ENCODE measurements at places on chromosomes 6 and 20.

DNA sequence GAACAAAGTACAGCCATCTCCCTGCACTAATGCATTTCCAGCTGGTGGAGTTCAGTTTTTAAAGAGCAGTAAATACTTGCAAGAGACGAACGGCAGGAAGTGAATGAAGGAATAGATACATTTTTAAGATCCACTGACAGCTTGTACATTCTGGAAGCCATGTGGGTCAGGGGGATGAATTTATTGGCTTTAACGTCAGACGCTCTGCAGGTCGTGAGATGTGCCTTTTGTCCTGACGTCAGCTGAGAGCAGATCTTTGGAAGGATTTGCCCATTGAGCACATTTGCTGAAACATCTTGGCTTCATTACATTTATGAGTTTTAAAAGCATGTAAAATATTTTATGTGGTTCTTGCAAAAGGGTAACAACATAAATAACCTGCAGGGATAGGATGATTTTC lies 29.5 kb upstream of the SALL4 start:
- no peak for DNase-seq

- no peak for DNase-seq
Observed at GRCh38 chr6:34238585-34239499, 2.2 kb downstream of the HMGA1 start.

GRCh38 chr6:35087361-35088280 lies 53.5 kb downstream of the TCP11 start:
- no peak for DNase-seq

DNA sequence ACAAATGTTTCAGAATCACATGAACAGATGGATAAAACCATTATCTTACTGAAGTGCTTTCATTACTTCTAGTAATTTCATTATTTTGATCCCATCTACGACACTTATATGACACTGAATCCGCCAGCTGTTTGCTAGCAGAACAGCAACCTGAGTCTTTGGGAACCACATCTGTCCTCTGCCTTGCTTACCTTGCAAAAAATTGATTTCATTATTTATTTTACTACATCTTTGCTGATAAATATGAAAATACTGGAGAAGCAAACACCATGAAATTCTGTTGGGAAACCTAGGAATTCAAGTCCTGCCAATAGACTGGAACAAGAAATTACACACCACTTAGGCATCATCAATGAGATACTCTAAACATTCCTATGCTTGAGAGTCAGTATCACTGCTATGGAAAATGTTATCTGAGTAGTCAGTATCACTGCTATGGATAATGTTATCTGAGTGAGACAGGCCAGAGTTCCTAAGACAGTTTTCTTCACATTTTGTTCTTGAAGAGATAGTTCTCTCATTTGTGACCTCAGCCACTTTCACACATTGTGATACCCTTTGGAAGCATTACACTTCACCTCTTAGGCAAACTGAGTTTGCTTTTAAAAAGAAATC lies 91.9 kb downstream of the PDE10A start:
- DNase-seq = no peak

DNA sequence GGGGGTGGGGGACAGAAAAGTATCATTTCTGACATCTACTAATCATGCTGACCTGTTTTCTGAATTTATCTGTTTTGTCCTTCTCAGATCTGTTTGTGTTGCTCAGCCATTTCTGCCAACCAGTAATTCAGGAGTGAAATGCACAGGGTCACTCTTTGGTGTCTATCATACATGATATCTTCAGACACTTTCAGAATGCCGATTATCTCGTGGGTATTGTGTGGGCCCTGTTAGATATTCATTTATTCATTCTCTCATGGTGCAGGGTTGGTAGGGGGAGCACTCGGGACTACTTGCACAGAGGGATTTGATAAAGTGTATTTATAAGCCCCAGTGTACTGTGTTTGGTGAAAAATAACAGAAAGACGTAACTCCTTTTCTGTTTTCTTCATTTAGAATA lies 101.2 kb upstream of the CITED2 start:
- DNase-seq = no peak

DNA sequence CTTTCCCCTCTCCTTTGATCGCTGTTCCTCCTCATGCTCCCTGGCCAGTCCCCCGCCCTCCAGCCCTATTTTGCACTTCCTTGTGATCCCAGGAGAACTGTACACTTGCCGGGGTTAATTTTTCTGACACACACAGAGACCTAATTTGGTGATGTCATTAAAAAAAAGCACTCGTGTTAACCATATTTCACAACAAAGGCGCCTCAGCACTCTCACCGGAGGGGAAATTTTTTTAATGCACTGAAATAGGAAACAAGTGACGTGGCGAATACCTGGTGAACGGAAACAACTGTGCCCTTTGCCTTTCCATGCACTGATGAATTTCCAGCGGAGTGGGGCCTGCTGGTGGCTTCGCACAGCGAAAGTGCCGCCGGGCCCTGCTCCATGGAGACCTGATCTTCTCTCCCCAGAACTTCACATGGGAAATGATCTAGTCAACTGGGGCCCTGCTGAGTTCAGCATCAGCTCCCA lies 53.9 kb upstream of the TAGAP start:
- DNase-seq = no peak

DNA sequence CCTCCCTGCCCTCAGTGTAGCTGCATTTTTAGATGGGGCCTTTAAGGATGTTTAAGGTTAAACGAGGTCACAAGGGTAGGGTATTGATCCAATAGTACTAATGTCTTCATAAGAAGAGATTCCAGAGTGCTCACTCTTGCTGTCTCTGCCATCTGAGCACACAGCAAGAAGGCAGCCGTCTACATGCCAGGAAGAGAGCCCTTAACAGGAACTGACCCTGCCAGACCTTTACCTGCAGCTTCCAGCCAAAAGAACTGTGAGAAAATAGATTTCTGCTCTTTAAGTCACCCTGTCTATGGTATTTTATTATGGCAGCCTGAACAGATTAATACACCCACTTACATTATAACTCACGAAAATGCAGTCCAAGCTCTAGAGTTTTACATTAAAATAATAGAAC lies 685.3 kb upstream of the MARCKS start:
- no peak for DNase-seq

- DNase-seq = no peak
Observed at GRCh38 chr6:6721606-6722005, 133.1 kb downstream of the LY86 start.

GRCh38 chr6:76984572-76984971 lies 478.7 kb downstream of the HTR1B start:
- DNase-seq = no peak

DNA sequence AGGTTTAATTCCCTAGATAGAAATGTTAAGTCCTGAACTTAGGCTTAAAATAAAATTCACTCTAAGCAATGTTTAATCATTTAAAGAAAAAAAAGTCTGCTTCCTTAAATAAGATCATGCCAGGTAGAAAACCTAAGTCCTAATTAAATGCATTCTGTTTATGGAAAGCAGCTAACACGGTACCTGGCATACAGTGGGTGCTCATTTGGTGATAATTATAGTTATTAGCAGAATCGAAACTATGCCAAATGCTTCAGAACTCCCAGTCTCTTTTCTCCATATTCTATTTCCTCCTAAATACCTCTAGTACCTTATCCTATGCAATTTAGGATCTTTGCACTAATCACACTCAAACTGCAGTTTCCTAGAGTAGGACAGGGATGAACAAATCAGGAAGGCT lies 331.8 kb downstream of the EPHA7 start:
- no peak for DNase-seq

DNA sequence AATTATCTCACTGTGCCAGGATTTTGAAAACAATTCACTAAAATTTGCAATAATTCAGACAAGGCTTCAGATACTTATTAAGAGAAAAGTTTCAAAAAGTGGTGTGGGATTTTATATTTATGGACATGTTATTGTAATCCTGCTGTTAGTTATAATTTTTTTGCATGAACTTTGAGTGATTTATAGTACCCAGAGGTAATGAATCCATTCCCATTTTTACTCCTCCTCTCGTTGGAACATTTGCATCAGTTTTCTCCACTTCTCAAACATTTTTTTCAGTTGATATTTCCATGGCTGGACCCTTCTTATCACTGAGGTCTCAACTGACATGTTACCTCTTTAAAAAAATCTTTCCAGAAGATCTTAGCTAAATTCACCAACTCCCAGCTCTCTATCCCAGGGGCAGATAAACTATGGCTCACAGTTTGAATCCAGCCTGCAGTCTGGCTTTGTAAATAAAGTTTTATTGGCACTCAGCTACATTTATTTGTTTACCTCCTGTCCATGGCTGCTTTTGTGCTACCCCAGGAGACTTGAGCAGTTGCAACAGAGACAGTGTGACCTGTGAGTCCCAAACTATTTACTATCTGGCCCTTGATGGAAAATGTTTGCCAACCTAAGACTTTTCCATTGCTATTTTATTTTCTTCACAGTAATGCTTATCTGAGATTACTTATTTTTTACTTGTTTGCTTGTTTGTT lies 83.4 kb downstream of the TSHZ2 start:
- DNase-seq = no peak

DNA sequence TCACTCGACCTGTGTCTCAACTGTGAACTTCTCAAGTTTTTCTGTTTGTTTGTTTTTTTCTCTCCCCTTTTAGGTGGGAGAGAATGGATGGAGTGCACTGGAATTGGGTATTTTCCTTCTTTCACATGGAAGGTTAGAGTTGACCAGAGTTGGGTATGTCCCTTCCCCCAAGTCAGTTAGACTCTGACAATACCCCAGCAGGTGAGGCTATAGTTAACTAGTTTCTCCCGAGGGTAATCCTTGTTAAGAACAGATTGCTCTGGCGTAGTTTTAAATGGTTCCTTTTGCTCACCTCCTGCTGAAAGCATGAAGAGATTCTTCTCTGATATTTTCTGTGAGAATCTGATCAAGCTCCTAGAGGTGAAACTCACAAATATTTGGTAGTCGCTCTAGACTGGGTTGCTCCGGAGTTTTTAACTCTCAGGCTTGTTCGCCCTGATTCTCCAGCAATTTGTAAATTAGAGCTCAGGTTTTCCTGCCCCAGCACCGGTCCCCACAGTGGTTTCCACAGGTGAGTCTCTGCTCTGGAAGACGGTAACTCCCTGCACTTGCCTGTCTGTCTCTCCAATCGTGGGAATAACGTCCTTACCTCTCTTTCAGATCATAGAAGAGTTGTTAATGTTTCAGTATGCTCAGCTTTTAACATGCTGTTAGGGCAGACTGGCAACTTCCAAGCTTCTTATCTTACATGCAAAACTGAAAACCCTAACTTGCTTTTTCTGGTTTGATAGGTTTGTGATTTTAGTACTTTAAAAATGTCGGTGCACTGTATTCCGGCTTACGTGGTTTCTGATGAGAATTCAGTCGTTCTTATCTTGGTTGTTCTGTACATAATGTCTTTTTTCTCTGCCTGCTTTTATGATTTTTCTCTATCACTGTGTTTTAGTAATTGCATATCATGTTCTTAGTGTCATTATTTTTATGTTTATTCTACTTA lies 111.2 kb upstream of the HIVEP1 start:
- no peak for DNase-seq

DNA sequence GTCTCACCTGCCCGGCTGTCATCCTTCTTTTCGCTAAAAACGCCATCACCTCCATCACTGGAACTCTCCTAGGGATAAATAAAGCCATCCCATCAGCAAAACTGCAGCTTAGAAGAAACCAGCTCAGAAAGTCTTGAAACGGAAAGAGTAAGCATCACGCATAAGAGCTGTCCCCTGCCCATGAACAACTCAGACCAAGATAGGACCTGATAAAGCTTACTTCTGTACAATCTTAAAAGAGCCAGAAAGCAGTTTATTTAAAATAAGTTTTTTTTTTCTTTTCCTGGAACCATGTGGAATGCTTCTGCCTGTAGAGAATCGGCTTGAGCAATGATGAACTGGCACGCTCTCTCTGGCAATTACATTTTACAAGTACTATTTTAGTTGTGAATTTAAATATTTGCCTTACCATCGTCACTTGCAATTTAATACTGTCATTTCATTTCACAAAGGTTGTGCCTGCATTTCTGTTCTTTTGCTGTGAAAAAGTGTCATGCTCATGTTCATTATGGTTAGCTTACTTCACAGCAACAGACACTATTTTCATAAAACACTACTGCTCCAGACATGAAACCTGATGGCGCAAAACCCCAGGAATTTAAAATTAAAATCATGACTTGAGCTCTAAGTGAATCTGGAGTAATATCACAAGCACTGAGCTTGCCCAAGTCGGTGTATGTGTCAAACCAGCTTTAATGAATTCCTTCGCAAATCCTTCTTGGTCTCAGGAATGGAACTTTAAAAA lies 59.6 kb upstream of the EMILIN3 start:
- DNase-seq = no peak

- DNase-seq = no peak
Observed at GRCh38 chr20:46128310-46129151, 10.4 kb downstream of the CD40 start.

DNA sequence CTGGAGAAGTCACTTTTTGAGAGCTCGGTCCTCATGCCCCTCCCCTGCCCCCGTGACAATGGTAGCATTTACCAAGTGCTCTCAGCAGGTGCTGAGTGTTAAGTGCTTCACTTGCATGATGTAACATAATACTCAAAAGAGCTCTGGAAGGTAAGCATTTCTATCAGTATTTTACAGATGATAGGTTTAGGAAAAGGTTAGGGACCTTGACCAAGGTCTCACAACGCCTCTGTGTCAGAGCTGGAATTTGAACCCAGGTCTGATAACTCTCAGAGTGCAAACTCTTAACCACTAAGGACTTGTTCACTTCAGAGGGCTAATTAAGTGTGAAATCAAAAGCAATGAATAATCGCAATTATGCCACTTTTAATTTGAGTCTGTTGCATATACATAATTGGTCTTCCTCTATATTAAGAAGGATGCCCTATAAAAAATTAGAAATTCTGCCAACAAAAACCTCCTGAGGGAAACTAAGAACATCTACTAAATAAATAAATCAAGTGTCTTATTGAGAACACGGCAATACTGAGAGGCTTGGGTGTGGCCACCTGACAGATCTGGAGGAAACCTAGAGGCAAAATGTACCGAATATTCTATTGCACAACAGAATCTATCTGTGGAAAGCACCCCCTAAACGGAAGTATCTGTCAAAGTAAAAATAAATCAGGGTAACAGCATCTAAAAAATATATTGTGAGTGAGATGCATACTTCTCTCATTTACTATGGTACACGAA lies 109.8 kb downstream of the BACH2 start:
- DNase-seq = no peak

DNA sequence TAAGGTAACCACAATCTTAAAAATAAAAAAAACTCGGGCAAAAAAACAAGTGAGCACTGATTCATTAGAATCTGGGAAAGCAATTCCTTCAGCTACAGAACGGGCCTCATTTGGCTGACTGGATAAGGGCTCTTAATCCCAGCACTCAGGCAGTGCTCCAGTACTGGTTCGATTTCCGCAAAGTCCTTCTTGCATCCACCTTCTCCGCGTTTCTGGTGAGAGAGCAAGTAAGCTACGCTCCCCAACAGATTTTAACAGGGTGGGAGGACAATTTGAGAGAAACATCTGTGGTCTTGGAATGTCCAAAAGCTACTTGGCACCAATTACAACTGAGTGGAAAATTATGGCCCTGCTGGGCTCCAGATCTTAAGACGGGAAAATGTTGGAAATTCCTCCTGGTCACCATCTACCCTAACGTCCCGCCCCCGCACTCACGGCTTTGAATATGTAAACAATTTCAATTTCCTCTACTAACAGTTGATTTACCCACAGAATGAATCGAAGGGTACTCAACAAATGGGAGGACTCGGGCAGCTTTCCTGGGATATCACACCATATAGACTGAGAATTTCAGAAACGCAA lies 18.1 kb upstream of the ZSCAN9 start:
- DNase-seq = no peak
